ENCODE measurements at places on chromosomes 12 and 14.

DNA sequence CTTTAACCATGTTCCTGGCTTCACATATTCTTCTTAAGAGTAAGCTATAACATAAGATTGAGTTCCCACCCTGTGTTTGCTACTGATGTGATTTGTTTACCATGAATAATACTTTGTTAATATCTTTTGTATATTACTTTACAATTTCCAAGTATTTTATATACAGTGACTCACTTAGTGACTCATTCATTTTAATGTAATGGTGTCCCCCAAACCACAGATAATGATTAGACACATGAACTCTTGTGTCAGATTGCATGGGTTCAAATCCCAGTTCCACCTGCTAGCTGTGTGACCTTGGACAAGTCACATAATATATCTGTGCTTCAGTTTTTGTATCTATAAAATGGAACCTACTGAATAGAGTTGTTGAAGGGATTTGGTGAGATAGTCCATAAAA is 76.1 kb downstream of the MYF5 start:
- DNase-seq = no peak

- DNase-seq = no peak
These were observed 22.8 kb upstream of the GARIN2 start for GRCh38 chr14:67166450-67166853.

DNA sequence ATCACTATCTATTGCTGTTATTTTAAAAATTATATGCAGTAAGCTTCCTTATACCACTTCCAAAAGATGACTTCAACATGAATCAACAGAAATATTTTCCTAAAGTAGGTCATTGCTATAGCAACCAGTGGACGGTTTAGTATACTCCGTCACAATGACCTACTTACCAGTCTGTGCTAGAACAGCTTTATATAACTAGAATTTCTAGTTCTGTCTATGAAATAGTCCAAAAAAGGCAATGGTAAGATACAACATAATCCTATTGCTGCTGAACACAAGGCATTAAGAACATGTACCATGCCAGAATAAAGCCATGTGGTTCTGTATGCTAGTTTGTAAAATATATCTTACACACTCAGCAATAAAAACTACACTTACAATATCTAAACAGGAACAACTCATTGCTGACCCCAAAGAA is 40.7 kb upstream of the MTERF2 start:
- DNase-seq = no peak

GRCh38 chr12:95533985-95534384 is 17.3 kb downstream of the USP44 start:
- no peak for DNase-seq

GRCh38 chr12:28308891-28309290 is 118.6 kb downstream of the CCDC91 start:
- DNase-seq = no peak

- no peak for DNase-seq
These were observed 248.3 kb downstream of the PHLDA1 start for GRCh38 chr12:75783093-75783877.

DNA sequence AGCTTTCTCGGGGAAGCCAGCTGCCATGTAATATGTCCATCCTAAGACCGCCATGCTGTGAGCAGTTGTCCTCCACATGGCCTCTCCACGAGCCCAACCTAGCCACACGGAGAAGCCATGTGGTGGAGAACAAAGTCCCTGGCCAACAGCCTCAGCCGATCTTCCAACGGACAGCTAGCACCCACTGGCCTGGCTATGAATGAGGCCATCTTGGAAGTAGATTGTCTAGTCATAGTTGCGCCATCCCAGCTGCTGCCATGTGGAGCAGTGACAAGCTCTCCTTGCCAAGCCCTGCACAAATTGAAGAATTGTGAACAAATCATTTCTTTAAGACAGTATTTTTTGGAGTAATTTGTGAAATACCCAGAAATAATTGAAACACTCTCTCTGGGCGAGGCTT is 49.3 kb upstream of the USP44 start:
- DNase-seq = no peak

- DNase-seq = no peak
These were observed 1.1 kb downstream of the MIS18BP1 start for GRCh38 chr14:45251912-45252311.

GRCh38 chr12:25328072-25328712 is 77.5 kb upstream of the KRAS start:
- no peak for DNase-seq
